ENCODE measurements at places on chromosomes 1 and 21.
A peak's percentile ranks its signal among the peaks of the same experiment; 100 is the strongest.

DNA sequence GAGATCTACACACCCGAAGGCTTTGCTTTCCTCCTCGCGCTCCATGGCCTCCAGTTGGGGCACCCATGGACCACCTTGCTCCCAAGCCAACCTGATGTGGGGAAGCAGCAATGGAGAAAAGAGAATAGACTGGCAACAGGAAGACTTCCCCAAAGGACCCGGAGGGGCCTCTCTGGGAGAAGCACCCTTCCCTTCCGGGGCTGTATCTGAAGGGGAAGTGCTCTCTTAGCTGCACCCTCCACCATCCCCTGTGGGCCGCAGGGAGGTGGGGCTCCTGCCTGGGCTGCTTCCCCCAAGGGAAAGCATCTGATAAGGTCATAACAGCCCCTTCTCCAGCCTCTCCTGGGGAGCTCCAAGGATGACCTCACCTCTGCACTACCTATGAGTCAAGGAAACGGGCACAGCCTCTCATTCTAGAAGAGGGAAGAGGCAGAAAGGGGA, 100.2 kb downstream of the RIPK4 start:
- DNase-seq, result peak; percentile 37

- DNase-seq, result peak; percentile 62
These were observed 20.5 kb downstream of the HIVEP3 start for GRCh38 chr1:41898191-41898713.

DNA sequence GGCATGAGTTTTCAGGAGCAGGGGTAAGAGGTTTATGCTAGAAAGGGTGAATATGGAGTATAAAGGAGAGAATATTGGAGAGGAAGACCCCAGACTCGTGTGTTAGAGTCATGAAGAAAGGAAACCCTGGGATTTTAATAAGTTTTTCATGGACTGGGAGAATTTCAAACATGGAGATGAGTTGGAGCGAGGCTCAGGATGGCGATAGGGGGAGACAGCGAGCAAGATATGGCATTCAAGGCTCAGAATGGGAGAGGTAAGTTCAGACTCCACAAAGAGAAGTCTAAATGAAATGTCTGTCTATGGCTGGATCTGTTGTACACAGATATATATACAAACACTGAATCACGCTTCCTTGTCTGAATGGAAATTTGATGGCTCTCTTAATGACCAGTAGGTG, 92.5 kb downstream of the LRRC40 start:
- DNase-seq, result no peak

DNA sequence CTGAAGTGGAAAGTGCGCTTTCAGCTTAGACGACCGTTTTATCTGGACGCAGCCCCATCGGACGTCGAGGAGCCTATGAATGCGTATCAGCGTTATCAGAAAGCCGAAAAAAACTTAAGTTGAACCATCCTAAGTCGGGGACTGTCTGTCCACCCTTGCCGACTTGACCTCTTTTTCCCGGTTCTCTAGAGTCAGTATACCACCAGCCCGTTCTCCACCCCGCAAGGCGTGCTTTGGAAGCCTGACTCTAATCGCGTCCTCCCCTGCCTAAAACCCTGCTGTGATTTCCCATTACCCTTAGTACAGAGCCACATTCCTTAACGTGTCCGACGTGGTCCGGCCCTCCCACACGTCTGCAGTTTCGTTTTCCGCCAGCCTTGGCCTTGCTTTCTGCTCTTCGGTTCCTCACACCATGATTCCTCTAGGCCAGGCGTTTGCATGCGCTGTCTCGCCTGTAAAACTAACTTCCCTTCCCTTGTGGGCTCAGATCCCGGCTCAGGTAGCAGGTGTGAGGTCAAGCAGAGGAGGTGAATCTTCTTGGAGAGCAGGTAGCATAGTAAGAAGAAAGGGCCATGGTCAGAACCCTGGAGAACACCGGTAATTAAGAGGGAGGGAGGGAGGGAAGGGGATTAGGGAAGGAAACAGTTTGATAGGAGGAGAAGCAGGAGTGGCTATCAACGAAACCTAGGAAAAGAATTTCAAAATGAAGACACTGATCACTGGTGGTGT, 865 bp downstream of the ADPRS start:
- peak; percentile 45 for DNase-seq

DNA sequence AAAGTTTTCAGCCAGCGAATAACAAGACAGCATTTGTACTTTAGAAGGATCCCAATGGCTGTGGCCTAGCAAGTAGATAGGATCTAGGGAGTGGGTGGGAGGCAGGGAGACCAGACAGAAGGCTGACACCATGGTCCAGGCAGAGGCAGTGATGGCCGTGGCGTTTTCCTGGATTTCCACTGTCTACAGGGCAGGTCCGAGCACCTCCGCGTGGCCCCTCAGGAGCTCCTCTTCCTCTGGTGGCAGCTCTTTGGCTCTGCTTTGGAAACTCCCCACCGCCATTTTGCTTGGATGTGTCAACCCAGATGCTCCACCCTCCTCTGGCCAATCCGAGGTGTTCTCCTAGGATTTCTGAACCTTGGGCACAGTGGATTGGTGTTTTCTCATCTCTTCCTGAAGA, 25.1 kb downstream of the PADI4 start:
- DNase-seq, result no peak

GRCh38 chr21:36209626-36210171, 53.1 kb downstream of the DOP1B start:
- DNase-seq, result peak; percentile 72

DNA sequence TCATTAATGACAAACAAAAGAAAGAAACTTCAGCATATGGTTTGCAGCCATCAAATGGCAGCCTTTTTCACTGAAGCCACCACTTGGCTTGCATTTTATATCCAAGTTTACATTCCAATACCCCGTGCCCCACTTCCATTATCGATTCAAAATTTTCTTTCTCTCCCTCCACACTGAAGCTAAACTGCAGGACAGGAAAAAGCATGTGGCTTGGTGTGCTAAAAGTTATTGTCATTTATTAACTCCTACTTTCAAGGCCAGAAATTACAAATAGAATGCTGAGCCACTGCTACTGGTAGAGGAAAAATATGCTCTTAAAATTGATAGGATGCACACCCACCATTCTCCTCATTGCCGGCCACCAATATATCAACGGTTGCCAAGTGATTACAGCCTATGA, 351.6 kb upstream of the DUSP10 start:
- DNase-seq, result no peak

DNA sequence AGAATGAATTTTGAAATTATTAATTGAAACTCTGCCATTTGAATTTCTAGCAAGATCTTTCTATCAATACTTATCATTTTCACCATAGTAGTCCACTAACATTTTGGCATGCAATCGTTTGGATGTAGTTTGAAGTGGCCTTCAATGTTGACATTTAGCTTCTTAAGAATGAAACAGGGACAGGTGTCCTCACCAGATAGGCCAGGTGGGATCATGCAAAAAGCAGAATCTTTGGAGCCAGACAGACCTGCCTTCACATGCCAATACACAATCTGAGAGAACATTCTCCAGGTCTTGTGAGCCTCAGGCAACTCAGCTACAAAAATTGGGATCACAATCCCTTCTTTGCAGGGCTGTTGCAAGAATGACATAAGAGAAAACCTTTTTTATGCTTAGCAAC, 18.3 kb upstream of the HSPA13 start:
- no peak for DNase-seq

DNA sequence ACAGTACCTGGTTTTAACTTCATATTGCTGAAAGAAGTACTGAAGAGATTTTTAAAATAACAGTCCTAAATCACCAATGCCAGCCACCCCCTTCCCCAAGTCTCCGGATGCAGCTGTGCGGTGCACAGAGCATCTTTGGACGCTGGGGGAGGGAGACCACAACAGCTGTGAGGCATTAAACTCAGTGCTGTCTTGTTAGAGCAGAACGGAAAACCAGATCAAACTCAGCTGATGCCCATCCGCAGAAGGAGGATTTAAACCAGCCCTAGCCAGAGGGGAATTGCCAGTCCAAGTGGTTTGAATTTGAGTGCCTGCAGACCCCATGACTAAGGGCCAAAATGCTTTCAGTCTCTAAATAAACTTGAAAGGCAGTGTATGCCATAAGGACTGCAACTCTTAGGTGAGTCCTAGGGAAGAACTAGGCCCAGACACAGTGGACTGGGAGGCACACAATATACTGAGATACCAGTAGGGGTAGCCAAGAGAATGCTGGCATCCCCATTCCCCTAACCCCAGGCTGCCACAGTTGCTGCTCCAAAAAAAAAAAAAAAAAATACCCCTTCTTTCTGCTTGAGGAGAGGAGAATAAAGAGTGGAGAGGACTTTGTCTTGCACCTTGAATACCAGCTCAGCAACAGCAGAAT, 576.2 kb downstream of the NEGR1 start:
- DNase-seq, result no peak

DNA sequence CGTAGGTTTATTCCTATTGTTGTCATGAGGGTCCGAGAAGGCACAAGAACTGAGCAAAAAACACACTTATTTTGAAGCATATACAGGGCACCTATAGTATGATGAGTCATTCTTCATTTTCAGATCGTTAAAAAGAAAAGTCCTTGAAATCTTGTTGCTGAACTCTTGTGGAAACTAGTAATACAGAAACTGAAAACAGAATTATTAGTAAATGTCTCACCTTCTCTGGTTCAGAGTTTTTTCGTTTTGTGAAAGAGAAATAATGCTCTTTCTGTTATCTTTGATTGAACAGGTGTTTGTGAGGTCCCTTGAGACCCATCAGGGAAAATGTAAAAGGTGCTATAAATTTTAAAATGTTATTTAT, 102.0 kb upstream of the COA6 start:
- no peak for DNase-seq

DNA sequence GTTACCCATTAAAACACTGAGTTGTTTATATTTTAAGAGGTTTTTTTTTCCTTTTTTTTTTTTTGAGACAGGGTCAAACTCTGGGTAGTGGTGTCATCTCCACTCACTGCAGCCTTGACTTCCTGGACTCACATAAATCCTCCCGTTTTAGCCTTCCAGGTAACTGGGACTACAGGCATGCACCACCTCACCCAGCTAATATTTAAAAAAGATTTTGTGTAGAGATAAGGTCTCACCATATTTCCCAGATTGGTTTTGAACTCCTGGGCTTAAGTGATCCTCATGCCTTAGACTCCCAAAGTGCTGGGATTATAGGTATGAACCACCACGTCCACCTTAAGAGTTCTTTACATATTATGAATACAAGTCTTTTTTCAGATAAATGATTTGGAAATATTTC, 146.5 kb downstream of the COQ8A start:
- DNase-seq, result no peak

DNA sequence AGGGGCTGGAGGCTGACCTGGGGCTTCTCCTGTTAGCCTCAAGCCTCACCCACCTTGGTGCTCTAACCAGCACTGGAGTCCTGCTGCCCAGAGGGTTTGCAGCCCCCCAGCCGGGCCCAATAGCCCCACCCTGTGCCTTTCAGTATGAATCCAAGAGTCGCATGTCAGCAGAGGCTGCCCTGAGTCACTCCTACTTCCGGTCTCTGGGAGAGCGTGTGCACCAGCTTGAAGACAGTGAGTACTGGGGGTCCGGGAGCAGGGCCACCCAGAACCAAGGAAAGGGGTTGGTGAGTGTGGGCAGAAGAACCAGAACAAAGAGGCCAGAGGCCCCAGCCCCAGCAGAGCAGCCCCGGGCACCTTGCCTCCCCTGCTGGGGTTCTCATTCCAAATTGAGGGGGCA, 25.6 kb downstream of the CDK18 start:
- DNase-seq, result no peak

GRCh38 chr1:242534753-242535152, 10.3 kb upstream of the PLD5 start:
- no peak for DNase-seq

DNA sequence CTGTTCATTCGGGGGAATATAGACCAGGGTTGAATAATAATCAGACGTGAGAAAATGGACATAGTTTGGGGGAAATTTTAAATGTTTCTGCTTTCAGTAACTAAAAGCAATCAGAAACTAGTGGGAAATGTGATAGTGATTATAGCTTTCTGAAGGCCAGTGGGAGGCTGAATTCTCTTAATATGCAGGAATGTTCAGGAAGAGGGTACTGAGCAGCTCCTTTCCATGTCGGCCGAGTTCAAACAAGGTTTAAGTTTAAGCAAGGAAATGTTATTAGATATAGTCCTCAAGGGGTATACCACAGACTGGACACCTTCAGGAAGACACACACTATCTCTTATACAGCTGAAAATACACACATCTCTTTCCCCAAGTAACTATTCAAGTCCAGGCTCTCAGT, 105.5 kb downstream of the HHAT start:
- no peak for DNase-seq

DNA sequence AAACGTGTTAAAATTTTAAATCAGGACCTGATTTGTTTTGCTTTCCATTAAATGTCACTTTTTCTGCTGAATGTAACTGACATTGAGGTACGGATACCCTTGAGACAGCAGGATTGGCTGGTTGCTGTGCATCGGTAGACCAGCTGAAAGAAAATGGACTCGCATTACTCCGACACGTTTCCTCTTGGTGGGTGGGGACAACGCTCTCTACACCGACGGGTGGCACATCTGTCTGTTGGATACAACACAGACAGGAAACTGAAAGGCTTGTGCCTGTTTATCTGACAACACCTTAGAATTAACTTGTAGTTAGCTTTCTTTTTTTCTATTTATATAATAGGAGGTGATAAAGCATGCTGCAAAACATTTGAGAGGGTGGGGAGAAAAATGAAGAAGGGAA, 19.4 kb downstream of the PRPF38A start:
- no peak for DNase-seq

GRCh38 chr1:44512313-44512885, 107.3 kb downstream of the RNF220 start:
- DNase-seq, result no peak

DNA sequence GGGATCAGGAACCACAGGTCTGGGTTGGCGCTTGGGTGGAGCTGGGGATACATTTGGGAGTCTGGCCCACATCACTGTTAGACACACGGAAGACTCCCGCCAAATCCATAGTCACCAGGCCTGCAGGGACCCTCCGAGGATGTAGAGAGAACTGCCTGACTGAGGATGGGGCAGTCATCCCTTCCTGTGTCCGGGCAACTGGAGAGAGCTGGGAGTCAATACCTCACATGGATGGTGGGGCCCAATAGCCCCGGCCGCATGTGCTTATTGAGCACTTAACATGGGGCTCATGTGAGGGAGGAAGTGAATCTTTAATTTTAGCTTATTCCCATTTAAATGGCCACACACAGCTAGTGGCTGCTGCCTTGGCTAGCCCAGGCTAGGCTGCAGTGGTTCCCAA, 124.5 kb downstream of the TLR5 start:
- no peak for DNase-seq

DNA sequence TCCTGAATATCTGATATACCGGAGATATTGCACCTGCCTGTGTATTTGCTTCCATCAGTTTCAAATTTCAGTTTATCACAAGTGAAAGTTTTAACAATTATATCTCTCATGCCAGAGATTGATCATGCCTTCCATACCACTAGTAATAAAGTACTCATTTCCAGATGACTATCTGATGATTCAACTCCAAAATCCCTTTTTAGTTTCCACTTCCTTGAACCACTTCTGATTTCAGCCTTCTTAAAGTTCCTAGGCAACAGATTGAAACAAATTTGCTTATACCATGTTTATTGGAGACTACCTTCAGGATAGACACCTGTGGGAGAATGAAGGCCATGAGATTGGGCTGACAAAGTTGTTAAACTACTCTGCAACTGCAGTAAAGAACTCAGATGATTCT, 21.5 kb upstream of the COL11A1 start:
- DNase-seq, result peak; percentile 17

GRCh38 chr1:82318921-82319320, 518.2 kb downstream of the ADGRL2 start:
- no peak for DNase-seq

Measured in RCC 7860 (cell line).